ENCODE measurements at places on chromosomes 3 and 15.
A peak's percentile ranks its signal among the peaks of the same experiment; 100 is the strongest.

DNA sequence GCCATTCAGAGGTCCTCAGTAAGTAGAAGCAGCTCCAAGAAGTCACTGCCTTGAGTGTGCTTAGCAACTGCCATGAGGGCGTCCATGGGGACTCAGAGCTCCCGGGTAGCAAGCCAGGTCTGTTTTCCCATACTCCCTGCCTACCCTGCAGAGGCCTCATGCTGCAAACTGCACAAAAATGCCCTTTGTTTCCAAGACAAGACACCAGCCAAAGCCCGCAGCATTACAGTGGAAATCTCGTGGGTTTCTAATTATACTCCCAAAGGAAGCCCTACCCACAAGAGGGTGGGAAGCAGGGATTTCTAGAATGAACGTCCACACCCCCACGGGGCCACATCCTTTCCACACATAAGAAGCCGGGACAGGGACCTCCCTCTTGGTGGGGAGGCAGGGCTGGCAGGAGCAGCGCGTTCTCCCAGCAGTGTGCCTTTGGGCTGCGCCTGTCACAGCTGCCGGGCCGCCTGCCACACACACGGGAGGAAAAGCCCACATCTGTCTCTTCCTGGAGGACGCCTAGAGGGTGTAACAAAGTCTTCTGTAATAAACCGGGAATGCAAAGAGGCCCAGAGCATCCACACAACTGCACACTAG is 31.1 kb downstream of the FAM174B start:
- DNase-seq = peak; percentile 88

DNA sequence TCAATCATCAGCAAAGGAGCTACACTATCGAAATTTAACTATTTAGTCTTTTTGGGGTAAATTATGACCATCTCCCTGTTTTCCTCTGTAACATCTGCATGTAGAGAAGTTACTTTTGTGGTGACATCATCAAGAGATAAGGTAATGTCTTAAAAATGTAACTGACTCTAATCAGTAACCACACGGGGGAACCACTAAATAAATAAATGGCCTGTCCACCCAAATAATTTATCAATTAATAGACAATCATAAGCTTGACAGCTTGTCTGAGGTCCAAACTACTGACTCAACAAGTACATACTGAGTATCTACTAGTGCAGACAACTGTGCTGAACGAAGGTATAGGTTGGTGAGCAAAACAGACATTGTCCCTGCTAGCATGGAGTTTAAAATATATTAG is 219.3 kb downstream of the SLC9A9 start:
- DNase-seq = no peak

GRCh38 chr3:110324171-110324705 is 747.4 kb upstream of the NECTIN3 start:
- DNase-seq = no peak

DNA sequence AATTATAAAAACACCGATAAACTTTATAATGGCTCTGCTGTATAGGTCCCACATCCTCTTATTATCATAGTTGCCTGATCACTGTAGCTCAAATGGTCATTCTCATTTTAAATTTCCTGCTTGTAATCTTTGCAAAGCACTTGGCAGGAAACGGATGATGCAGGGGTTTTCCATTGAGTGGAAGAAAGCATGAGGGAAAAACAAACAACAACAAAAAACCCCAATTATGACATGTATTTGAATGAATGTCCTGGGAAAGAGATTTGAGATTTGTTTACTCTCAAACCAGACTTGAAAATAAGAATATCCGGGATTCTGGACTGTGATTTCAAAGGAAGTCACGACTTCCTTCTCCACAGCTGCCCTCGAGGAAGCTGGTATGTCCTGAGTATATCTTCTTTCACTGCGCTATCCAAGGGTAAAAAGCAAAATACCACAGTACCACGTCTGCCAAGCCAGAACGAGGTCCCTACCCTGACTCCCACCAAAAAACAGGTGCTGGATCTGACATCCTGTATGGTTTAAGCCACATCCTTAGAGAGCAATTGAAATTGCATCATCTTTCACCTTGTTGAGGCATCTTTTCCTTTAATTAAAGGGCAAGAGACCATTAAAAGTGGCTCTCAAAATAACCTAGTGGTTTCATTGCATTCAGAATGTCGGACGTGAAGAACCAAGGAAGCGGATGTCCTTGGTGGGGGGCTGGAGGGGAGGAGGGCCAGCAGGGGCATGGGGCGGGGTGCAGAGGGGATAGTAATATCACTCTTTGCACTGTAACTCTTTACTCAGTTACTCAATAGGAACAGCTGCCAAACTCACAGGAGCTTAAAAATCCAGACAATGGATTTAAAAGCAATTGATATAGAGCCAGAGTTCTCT is 13.5 kb upstream of the TIPIN start:
- no peak for DNase-seq

- no peak for DNase-seq
Observed at GRCh38 chr15:27845535-27846369, 253.4 kb downstream of the OCA2 start.

GRCh38 chr3:72784226-72784625 is 64.0 kb downstream of the SHQ1 start:
- DNase-seq = no peak

DNA sequence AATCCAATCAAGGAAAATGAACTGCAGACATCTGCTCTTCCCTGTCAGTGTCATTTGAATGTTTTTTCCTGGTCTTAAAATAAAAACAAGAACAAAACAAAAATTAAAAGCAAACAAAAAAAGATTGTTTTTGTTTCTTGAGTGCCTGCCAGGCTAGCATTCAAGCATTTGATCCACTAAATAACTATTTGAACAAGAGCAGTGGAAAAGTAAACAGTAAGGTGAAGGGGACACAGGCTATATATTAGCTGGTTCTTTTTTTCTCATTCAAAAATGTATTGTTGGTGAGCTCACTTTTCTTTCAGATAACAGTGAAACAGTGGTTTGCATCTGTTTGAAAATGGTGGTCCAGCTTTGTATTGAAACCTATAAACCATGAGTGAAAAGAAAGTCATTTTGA is 586.9 kb upstream of the SGO1 start:
- DNase-seq = no peak

GRCh38 chr3:33937628-33938027 is 139.2 kb downstream of the PDCD6IP start:
- DNase-seq = no peak

- DNase-seq = no peak
Observed at GRCh38 chr3:23646184-23646920, 159.4 kb upstream of the UBE2E1 start.

GRCh38 chr3:58173029-58173668 is 37.6 kb downstream of the DNASE1L3 start:
- DNase-seq = no peak

DNA sequence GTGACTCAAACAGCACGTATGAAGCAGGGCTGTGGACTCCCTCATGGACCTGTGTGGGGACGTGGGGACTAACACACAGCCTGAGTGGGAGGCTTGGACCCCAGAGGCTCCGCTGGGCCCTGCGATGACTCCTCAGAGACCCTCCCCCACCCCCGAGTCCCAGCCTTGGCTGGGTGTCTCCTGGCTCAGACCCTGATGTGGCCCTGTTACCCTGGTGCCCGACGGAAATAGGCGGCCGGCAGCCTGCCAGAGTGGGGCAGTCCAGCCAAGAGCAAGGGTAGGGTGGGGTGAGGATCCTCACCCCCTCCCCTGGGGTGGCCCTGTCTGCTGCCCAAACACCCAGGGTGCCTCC is 15.3 kb downstream of the TNK2 start:
- DNase-seq = peak; percentile 79

DNA sequence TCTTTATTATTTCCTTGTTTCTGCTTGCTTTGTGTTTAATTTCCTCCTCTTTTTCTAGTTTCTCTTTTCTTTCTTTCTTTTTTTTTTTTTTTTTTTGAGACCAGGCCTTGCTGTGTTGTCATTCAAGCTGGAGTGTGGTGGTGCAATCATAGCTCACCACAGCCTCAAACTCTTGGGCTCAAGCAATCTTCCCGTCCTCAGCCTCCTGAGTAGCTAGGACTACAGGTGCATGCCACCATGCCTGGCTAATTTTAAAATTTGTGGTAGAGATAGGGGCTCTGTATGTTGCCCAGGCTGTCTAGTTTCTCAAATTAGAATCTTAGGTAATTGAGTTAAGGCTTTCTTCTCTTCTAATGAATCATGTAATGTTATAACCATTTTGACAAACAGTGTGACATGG is 22.4 kb downstream of the SLMAP start:
- no peak for DNase-seq

GRCh38 chr15:68196445-68197169 is 8.5 kb downstream of the CALML4 start:
- no peak for DNase-seq

DNA sequence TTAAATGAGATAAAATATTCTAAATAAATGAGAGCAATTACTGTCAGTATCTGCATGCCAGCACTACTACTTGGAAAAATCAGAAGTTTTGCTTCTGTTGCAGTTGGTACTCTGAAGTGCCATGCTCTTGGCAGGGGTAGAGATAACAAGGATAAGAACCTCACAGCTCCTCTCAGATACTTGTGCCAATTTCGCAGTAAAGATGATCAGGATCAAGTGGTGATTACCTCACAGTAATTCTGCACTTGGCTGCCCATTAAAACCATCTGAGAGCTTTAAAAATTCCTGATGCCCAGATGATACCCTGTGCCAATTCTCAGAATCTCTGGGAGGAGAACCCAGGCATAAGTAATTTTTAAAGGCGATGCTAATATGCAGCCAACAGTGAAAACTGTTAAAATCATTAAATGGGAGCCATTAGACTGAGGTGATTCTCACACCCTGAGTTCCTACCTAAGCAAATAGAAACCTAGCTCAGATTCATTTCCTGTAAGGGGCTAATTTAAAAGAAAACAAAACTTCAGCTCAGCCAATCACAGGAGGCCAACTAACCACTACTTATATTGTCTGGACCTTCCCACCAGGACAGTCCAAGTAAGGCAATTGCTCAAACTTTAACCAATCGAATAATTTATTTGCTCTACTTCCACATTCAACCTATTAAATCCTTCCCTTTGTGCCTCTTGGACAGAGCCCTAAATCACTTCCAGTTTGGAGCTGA is 171.2 kb downstream of the KCNMB2 start:
- no peak for DNase-seq

DNA sequence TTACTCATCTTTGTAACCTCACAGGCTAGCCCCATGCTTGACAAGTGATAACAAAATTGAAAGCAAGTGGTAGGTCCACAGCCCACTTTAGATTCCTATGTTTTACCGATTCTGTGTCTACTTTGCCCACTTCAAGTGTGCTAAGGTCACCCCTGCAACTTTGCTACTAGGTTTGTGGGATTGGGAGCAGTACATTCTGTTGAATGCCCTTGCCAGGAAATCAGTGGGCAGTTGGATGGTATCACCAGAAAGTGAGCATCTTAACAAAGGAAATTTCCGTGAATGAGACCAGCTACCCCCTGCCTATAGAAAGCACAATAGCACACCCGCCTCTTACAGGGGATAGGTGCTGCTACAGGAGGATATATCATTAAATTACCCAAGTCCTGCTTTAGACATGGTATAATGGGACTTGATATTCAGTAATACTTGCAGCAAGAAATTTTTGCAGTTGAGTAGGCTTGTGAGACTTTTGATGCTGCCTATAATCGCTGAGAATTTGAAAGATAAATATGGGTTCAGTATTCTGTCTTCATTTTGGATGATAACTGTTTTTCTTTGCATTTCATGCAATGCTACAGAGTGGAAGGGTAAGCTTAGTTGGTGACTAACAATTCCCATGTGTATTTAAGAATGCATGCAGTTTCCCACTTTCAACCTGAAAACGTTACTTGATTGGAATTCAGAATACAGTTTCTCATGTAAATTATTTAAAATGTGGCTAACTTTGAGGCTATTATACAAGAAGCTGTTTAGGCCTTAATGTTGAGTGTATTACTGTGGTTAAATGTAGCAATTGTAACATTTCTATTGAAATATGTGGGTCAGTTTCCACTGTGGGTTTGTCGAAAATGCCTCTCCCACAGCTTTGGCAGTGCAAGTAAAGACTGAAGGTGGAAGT is 9.5 kb downstream of the EBLN2 start:
- no peak for DNase-seq

DNA sequence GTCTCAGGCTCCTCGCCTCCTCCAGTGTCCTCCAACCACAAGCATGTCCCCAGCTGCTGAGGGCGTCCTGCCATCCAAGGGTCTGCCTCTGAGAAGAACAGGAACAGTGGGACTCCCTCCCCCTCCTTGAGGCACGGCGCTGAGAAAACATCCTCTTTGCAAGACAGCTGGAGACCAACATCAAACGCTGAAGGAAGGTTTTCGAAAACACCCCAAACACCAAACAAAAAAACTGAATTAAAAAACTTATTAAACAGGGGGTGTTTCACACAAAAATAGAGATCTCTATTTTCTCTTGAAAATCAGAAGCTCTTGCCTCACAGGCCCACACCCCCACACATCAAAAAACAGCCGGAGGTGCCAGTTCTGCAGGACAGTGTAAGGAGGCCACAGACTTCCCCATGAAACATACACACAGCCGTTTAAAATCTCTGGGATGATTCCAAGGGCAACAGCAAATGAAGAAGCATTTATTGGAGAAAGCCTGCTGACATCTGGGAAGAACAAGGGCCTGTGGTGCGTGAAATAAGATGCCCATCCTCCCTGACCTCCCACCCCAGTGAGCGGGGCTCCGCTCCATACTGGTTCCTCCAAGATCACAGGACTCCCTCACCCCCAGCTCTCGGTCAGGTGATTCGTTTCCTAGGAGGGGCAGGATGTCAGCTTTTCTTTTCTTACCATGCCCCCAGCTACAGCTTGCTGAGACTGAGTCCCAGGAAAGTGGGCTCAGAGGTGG is 71.3 kb downstream of the NUP210 start:
- DNase-seq = no peak

- no peak for DNase-seq
Observed at GRCh38 chr3:25430287-25430934, 2.3 kb downstream of the RARB start.

DNA sequence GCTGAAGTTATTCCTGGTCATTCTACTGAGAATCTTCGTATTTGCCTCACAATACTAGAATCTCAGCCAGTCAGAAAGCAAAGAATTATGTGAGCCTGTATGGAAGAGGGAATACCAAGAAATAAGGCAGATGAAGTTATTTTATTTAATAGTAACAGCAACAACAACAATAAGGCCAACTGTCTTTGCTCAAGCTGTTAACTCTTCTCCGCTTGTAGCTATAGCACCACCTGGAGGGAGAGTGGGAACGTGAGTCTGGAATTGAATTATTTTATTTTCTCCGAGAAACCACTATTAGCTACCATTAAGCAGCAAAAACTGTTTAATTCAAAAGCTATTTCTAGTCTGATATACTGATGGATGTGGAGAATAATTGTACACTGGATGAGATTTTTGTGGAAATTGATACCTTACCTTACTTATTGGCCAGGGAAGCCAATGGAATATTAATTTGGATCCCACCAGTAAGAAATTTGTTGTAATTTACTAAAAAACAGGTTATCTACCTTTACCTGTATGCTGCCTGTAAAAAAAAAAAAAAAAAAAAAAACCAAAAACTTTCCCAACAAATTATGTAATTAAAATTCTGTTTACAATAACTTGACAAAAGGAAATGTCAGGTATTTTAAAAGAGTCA is 50.1 kb downstream of the CALML4 start:
- DNase-seq = no peak

All from sigmoid colon (tissue), 7 donors.